Activated CD4-positive, alpha-beta T cell treated with anti-CD3 and anti-CD28 coated beads, Interleukin-2, Interleukin-6, amounts not matched to agents 100 ng/mL and 50 ng/mL, durations not matched to agents 16 hours and 8 hours (primary cell): ENCODE measurements at places on chromosomes 1 and 21.

DNA sequence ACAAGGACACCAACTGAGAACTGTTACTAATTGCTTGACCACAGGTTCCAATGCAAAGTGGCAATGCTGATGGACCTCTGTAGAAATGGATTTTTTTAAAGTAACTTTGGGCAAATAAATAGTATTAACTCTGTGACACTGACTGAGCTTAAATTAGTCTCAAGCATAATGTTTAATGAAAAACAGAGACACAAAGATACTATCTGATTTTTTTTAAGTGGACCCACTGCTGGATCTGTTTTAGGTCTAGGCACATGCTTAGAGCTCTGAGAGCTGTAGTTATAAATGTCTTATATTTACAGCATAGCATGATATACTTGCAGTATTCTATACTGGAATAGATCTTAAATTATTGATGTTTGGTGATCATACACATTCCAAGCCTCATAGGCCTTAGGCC lies 481.6 kb upstream of the LRRC7 start:
- DNase-seq, result no peak

DNA sequence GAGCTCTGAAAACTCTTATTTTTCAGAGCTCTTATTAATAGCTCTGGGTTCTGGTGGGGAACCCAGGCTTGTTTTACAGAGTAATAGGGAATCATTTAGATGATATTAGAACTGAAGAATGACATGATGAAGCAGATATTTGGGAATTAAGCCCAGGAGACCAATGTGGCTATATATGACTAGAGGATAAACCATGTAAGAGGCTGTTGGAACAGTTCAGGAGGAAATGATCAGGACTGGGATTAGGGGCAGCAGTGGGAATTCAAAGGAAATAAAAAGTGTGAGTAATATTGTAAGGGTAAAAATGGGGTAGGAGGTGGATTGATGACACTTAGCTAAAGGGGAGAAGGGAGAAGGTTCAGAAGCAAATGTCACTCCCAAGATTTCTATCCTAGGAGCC lies 58.6 kb downstream of the GIPC2 start:
- no peak for DNase-seq

- DNase-seq, result no peak
Observed at GRCh38 chr1:56627636-56628039, 17.5 kb upstream of the PRKAA2 start.

DNA sequence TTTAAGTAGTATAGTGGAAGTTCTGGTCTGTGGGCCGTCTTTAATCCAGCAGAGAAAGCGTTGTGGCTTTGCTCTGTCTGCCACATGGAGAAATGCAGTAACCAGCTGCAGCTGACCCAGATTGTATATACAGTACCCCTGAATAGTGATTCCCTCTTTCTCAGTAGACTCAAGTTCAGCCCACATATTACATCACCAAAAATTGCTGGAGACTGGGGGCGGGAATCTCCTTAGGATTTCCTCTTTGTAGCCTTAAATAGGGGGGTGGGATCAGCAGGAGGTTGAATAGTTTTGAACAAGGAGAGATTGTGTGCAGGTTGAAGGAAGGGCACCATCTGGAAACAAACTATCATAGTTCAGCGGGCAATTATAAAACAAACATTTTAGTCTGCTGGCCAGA lies at the start of gene ANGPTL1:
TSS of gene ANGPTL1 (minus strand) at position 134 of the 400 bp plus-strand sequence. CDS start 5,301 bp downstream, outside the sequence.
- no peak for DNase-seq

DNA sequence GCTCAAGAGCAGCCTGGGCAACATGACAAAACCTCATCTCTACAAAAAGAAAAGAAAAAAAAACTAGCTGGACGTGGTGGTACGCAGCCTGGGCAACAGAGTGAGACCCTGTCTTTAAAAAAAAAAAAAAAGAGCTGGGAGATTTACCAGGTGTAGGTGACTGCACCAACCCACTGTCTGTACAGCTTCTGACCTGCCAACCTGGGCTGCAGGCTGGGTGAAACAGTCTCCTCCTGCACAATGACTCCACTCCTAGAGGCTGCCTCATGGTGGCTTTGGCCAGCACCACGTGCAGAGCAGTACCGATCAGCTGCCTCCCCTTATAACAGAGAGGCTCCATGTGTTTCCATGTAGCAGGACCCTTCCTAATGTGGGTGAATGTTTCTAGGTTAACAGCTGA lies 3.7 kb downstream of the MRTO4 start:
- DNase-seq, result no peak

DNA sequence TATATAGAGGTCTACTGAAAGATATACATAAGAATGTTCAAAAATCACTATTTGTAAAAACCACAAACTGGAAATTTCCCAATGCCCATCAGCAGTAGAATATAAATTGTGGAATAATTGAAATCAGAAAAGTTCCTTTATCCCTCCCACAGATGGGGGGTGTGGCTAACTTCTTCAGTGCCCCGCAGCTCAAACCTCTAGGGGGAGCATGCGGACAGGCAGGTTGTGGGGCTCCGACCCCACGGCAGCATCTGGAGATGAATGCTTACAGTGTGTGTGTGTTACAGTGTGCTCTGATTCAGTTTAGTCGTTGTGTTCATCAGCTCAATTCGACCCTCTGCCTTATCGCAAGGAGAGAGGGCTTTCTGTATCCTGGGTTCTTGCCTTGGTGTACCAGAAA lies 262.1 kb upstream of the LRRC7 start:
- DNase-seq, result no peak

GRCh38 chr1:39726600-39726999 lies 12.1 kb upstream of the PPIE start:
- no peak for DNase-seq

DNA sequence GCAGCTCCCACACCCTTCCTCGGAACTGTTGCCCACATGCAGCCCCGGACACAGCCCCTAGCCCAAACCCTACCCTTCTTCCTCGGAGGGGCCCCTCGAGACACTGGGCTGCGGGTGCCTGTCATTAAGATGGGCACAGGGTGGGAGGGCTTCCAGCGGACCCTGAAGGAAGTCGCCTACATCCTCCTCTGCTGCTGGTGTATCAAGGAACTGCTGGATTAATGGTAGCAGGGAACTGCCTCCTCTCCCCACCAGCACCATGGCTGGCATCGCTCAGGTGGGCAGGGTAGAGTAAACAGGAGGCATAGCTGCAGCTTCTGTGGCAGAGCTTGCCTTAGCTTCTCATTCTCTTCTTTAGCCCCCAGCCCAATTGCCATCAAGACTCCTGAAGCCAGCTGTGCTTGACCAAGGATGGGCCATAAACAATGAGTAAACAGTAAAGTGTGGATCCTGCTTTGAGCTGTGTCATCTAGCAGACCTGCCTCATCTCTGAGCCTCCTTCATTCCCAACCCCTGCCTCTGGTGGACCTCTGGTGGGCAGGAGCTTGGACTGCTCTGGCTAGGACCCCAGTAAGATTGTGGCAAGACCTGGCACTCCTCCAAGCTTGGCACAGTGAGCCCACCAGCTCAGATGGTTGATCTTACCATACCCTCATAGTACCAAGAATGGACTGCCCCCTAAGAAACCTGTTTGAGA lies at the start of gene LENEP:
TSS of gene LENEP (plus strand) at position 15 of the 697 bp plus-strand sequence. CDS start at position 37, 22 bp downstream.
- no peak for DNase-seq
